Dorsolateral prefrontal cortex (tissue), 122 donors: ENCODE measurements at places on chromosomes 5 and 9.

- no peak for DNase-seq
Observed at GRCh38 chr5:5209089-5209488, 69.0 kb downstream of the ADAMTS16 start.

DNA sequence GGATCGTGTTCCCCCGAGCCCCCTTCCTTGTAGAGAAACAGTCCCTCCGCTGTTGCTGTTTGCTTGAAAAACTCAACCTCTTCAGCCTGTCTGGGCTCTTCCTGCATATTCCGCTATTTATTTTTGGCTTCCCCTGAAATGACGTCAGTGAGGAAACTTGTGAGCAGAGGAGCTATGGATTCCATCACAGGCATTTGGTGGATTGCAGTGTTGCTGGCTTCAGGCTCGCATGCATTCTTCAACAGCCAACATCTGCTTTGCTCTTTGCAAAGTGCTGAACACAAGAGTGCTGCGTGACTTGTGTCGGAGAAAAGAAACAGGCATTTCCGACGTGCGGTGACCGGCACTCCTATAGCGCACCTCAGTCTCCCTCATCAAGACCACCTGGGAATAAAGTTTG is 232.7 kb downstream of the RFK start:
- DNase-seq: no peak

GRCh38 chr5:74621492-74621891 is 19.0 kb downstream of the ENC1 start:
- DNase-seq: no peak

DNA sequence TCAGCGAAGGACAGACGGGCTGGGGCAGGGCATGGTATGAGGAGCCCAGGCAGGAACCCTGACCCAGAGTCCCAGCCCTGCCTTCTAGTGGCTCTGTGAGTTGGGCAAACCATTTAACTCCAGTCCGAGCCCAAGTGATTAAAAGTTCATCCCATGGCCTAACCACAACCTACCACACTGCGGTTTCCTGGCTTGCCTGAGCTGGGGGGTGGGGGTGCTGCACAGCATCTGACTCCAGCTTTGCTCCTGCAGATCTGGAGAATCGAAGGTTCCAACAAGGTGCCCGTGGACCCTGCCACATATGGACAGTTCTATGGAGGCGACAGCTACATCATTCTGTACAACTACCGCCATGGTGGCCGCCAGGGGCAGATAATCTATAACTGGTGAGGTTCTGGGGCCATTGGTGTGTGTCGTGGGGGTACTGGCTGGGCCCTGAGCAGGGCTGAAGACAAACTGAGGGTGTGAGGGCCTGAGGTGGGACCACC is 49.0 kb downstream of the STOM start:
- no peak for DNase-seq

- no peak for DNase-seq
Observed at GRCh38 chr5:69299625-69300024, 33.0 kb downstream of the CCDC125 start.

DNA sequence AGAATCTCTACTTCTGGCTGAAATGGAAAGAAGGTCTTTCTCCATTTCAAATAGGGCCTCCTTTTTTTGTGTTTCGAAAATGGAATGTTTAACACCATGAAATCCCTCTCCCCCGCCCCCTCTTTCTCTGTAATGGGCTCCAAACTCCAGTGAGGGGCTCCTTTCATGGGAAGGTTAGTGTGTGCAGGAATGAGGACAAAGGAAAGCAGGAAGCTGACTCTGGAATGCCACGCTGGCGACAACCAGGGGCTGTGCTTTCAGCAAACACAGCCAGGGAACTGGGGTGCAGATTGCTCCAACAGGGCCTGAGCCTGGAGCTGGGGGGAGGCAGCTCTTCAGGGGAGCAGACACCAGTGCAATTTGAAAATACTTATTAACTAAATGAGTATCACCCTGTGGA is 82.8 kb downstream of the CRB2 start:
- DNase-seq: no peak

DNA sequence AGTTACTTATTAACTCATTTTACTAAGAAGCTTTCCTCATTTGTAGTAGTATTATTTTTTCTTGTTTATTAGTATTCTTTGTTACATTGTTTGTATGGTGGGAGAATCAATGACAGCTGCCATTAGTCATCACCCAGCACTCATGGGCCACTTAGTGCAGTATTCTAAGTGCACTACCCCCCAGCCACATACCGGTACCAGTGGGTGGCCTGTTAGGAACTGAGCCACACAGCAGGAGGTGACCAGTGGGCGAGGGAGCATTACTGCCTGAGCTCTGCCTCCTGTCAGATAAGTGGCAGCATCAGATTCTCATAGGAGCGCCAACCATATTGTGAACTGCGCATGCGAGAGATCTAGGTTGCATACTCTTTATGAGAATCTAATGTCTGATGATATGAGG is 24.2 kb upstream of the CAMLG start:
- DNase-seq: no peak

GRCh38 chr9:32783168-32783891 is at the start of gene TMEM215:
Gene TMEM215 (plus strand): TSS chr9:32783540. CDS start chr9:32784184, 644 bp downstream.
- no peak for DNase-seq
